ENCODE measurements at places on chromosomes 16 and 17.

DNA sequence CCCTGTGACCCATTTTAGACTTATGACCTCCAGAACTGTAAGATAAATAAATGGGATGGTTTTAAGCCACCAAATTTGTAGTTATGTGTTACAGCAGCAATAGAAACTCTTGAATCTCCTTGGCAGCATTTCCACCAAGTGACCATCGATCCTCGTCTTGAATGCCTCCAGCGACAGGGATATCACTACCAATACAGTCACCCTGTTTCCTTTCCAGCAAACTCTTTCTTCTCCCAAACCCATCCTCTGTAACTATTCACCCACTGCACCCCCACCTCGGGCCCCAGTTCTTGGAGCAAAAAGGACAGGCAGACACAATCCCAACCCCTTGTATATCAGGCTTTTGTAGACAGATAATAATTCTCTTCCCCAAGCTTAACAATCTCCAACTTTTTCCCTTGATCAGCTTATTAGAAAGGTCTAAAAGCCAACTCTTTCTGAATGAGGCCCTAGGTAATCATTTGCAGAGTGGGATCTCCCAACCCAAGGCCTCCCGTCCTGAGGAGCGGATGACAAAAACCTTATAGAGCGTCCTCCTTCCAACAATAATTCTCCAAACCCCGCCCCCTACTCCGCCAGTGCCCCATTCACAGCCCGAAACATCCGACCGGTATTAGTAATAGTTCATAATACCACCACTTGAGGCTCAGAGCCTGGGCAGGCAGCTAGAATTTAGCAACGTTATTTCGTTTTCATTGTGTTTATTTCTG, 14.7 kb upstream of the PLLP start:
- no peak for DNase-seq

GRCh38 chr17:55731586-55732250, 9.1 kb upstream of the TMEM100 start:
- DNase-seq, result no peak

DNA sequence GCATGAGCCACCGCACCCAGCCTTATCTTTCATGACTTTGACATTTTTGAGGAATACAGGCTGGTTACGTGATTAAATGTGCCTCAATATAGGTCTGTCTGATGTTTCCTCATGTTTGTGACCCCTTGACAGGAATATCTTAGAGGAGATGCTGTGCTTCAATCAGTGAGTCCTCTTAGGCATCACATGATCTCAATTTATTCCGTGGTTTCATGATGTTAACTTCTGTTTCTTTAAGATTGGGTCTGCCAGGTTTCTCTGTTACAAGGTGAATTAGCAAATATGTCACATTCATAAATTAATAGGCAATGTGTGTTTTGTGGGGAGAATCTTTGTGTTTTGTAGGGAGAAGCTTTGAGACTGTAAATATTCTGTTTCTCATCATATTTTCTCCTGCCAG, 3.3 kb downstream of the STXBP4 start:
- DNase-seq, result no peak

GRCh38 chr17:42554250-42555121, 1.8 kb downstream of the HSD17B1 start:
- DNase-seq, result peak; percentile 96

DNA sequence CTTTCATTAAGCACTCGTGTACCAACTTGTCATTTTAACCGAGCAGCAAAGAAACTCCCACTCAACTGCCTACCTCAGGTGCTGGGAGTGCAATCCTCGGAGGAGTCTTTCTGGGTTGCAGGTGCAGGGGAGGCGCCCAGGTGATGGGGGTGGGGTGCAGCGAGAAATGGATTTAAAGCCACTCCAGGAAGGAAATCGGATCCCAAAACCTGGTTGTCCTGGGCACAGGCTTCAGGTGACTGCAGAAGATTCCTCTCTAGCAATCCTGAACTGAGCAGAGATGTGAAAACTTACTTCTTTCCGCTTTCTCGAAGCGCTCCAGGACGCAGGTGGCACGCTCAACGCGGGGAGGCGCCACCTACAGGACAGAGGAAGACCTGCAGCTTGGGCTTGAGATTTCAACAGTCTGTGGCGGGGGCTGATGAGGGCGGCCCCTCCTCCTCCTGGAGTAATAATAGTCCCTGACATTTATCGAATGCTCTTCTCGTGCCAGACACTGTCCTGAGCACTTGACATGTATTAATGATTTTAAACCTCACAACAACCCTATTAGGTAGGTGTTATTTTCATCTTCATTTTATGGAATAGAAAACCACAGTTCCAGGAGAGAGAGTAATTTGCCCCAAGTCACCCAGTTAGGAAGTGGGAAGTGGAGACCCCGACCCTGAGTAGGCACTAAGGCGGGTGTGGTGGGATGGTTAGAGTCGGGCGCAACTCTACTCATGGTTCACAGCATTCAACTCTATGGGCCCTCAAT, 27.2 kb upstream of the SKAP1 start:
- DNase-seq, result peak; percentile 90

DNA sequence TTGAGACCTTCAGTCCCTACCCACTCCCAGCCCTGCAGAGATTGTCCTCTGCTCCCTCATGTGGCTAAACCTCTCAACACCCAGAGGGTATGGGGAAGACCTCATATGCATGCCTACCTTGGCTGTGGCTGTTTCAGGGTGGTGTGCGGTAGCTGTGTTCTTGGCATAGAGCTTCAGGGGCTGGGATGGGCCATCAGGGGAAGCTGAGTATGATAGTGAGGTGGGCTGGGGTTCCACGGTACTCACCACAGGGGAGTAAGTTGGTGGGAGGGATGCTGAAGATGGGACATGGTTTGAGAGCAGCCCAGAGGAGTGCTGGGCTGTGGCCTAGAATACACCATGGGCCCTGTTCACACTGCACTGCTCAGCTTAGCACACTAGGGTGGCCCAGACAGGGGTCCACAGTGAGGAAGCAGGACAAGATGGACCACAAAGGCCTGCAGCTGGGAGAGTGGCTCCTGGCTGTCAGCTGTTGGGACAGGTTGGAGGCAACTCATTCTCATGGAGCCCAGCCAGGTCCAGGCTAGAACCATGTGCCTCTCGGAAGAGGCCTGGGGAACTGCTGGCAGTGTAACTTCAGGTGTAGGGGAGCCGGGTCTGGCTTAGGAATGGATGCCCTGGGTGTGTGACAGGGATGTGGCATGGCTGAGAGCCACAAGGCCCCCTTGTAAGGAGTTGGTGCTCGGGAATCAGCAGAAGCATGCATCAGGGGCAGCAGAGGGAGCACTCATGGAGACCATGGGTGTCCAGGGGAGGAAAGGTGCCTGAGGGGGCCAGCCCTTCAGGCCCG, 3.1 kb downstream of the MFAP4 start:
- DNase-seq, result no peak

DNA sequence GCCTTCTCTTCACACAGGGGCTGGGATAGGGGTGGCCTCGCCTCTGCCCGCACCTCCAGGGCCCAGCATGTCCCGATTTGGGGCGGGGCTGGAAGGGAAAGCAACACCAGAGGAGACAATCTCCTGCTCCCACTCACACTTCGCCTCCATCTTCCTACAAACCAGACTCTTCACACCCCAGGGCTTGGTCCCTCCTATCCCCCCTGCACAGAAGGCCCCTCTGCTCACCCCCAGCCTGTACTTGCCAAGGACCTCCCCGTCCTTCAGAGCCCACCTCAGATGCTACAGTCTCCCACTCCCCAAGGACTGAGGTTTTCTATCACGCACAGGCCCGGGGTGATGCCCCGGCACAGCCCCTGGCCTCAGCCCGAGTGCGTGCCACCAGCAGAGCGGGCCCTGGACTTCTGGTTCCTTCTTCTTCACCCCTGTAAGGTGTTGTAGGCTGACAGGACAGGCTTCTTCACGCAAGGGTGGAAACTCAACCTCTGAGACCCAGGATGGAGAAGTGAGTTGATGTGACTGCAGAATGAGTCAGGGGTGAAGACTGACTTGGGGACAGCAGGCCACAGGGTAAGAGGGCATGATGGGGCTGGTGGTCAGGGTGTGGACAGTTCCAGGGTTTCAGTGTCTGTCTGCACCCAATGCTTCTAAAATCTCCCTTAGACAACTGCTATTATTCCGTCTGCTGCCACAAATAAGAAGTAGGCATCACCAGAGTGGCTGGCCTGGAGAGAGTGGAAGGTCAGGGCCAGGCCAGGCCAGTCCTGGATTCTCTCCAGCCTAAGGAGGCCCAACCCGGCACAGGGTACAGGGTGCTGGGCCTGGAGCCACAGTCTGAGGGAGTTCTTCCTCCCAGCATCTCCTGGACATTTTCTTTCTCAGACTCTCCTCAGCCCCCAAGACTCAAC, 2.5 kb downstream of the ITGAE start:
- no peak for DNase-seq

- DNase-seq, result no peak
These were observed 20.4 kb downstream of the KRT12 start for GRCh38 chr17:40846515-40847144.

DNA sequence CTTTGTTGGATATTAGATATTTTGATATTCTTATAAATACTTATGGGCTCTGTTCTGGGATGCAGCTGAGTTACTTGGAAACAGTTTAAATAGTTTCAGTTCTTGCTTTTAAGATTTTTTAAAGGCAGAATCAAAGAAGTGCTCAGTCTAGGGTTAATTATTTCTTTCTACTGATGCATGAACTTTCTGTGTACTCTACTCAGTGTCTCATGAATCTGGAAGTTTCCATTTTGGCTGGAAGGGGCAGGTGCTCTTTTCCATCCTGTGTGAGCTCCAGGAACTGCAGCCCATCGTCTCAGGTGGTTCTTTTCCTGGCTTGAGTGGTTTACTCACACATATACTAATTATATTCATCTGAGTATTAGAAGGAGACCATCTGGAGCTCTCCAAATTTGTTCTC, 61.1 kb upstream of the CPHXL start:
- no peak for DNase-seq

- DNase-seq, result no peak
These were observed 25.3 kb upstream of the ZNF469 start for GRCh38 chr16:88357317-88358022.

DNA sequence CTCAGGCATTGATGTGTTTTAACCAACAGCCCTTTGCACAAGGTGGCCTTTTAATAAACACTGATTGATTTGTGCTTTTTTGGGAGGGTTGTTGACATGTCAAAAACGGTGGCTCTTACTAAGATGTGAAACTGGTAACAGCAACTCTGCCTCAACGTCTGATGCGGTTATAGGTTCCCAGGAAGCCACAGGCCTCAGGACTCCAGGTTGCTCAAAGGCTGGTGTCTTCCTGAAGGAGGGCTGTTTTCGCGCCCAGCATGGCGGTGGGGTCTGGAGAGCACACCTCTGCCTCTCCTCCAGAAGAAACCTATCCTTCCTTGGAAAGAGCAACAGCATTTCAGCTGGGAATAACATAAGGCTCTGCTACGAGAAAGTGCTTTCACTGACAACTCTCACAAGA, 187.5 kb downstream of the IRF8 start:
- no peak for DNase-seq

- no peak for DNase-seq
These were observed 215.4 kb downstream of the CDH8 start for GRCh38 chr16:61820820-61821219.

GRCh38 chr16:22641131-22641628, 130.5 kb downstream of the NPIPB5 start:
- DNase-seq, result peak; percentile 78

GRCh38 chr16:20853143-20853542, 46.8 kb downstream of the REXO5 start:
- no peak for DNase-seq

GRCh38 chr17:80742581-80743180, 198.0 kb downstream of the RPTOR start:
- no peak for DNase-seq

DNA sequence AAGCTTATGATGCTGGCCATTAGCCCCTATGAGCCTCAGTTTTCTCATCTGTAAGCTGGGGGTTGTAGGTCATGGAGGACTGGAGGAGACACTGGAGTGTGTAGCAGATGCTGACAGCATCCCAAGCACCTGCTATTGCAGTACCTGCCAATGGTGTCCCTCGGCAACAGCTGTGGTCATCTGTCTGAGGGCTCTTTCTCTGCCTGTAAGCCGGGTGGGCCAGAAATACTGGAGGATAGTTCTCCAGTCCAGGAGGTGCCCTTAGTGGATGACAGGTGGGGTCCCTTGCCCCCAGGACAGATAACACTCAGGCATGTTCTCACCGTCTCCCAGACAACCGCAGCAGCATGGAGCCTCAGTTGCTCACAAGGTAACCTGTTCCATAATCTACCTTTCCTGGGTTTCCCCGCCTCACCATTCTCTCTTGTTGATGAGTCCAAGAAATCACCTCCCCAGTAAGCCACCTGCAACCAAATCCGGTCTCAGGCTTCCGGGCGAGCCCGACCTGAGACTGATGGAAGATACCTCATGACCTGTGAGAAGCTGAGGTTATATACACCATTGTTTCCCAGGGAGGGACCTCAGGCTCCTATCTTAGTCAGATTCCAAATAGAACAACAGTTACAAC, 23.8 kb downstream of the NLRP1 start:
- DNase-seq, result no peak

DNA sequence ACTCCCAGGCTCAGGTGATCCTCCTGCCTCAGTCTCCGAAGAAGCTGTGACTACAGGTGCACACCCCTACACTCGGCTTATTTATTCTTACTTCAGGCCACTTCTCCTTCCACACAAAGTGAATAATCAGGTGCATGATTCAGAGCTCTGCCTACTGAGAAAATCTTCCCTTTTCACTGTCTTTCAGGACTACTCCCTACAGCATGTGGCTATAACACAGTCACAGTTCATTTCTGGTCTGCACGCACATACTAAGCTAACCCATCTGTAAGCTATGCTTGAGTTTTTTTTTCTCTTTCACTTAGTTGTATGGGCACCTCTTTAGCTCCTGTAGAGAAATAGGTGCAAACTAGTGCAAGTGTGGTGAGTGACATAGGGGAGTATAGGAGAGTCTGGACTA, 7.6 kb upstream of the SLFN5 start:
- no peak for DNase-seq

DNA sequence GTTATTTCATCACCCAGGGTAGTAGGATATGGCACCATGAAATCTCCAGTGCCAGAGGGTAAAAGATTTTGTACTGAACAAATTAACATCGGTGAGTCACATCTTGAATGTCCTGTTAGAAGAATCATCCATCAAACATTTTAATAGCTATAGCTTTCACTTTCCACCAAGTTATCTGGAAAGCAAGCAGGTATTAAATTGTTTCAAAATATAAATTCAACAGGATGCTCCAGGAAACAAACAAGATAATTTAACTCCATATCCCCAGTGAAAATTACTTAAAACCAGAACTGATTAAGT, 2.4 kb downstream of the VEZF1 start:
- DNase-seq, result no peak

DNA sequence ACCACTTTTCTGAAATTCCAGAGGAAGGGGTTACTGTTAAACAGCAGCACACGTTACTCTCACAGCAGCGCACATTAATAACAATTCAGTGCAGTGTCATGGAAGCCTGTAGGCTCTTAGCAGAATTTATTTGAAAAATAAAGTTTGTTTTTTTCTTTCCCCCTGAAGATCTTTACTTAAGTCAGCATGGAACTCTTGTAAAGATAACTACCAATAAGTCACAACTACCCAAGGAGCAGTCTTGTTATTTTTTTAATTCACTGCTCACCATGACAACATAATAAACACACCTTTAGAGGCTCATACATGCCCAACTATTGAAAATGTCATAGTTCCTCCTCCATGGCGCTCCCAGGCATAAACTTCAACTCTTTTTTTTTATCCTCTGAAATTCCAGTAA, 31.8 kb upstream of the PSMD7 start:
- no peak for DNase-seq

All from Karpas-422 (cell line).